Left renal cortex interstitium (tissue), 4 donors: ENCODE measurements at places on chromosomes 2 and 18. TPM values are rescaled to one million over a fixed set of nuclear protein-coding genes. Genes with fewer than 3 reads are reported as not detected.

The ANKRD36C gene
- 25.8 TPM for polyA plus RNA-seq

The LIMS4 gene
- polyA plus RNA-seq: 1.1 TPM

The GNLY gene
- polyA plus RNA-seq: 0.74 TPM

The MAP3K19 gene
- polyA plus RNA-seq: 0.37 TPM

The NOL4 gene
- 1.8 TPM for polyA plus RNA-seq

The PPP1R1C gene
- polyA plus RNA-seq: 1.3 TPM

The DUSP19 gene
- polyA plus RNA-seq: 3.9 TPM

The GALNT5 gene
- polyA plus RNA-seq: 0.43 TPM

The CNRIP1 gene
- 19.8 TPM for polyA plus RNA-seq

The PIK3C3 gene
- polyA plus RNA-seq: 63.9 TPM

The FKBP7 gene
- 47.7 TPM for polyA plus RNA-seq

The NAT8 gene
- 25.5 TPM for polyA plus RNA-seq

The SERPINB11 gene
- polyA plus RNA-seq: not detected

The SCYGR1 gene
- polyA plus RNA-seq: not detected

The PNPT1 gene
- 26.3 TPM for polyA plus RNA-seq

The HJURP gene
- polyA plus RNA-seq: 25.7 TPM

The CYP27A1 gene
- polyA plus RNA-seq: 55.4 TPM

The AFG3L2 gene
- 73.4 TPM for polyA plus RNA-seq

DNA sequence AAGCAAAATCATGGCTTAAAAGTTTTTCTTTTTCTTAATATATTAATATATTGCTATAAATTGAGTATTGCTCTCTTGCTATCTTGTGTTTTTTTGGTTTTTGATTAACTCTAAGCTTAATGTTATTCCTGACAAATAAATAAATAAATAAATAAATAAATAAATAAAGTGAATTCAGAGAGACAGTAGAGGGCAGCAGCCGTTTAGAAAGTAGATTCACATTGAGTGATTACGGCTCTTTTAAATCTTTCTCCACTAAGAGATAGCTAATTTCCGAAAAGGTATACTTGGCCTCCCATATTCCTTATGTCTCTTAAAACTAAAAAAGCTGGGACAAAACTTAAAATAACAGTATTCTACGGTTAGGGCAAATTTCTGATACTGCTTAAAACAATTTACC lies 34.3 kb downstream of the MSH2 start:
- DNase-seq: peak; percentile 17

- no peak for DNase-seq
Observed at GRCh38 chr2:133674066-133674432, 105.8 kb upstream of the NCKAP5 start.

- DNase-seq: no peak
Observed at GRCh38 chr2:28643327-28643726, 108.3 kb upstream of the PPP1CB start.

DNA sequence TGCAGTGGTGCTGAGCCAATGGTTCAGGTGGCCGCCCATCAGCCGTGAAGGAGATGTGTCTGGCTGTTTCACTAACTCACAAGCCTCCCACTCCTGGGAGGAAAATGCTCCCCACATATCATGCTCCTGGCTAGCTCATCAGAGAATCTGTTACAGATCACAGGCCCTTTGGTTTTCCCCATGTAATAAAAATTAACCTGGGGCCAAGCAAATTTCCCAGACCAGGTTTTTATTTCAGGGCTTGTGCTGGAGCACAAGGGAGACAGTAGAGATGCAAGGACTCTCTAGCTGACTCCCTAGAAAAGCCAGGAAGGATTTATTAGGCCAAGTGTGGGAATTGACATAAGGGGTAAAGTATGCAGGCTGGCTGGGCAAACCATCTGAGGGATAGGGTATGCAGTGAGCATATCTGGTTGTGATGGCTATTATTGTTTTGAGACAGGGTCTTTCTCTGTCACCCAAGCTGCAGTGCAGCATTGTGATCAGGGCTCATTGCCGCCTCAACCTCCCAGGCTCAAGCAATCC lies 40.6 kb upstream of the CCBE1 start:
- DNase-seq: no peak

- DNase-seq: no peak
Observed at GRCh38 chr2:67544286-67544685, 147.2 kb downstream of the ETAA1 start.

DNA sequence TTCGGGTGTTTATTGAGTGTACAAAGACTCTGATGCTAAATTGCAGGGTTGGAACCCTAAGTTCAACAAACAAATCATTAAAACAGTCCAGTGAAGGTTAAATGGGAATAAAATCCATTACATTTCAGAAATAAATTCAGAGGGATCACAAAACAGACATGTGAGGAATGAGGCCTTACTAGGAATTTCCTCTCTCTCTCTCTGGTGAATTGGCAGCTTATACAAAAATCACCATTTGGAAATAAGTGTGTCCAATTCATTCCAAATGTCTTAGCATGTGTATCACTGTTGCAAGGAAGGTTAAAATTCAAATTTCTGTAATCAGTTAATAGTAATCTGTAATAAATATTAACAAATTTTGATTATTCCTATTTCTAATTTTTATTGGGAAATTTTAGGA lies 228.6 kb upstream of the PXDN start:
- DNase-seq: no peak

GRCh38 chr2:159875083-159875482 lies 77.1 kb upstream of the CD302 start:
- no peak for DNase-seq

DNA sequence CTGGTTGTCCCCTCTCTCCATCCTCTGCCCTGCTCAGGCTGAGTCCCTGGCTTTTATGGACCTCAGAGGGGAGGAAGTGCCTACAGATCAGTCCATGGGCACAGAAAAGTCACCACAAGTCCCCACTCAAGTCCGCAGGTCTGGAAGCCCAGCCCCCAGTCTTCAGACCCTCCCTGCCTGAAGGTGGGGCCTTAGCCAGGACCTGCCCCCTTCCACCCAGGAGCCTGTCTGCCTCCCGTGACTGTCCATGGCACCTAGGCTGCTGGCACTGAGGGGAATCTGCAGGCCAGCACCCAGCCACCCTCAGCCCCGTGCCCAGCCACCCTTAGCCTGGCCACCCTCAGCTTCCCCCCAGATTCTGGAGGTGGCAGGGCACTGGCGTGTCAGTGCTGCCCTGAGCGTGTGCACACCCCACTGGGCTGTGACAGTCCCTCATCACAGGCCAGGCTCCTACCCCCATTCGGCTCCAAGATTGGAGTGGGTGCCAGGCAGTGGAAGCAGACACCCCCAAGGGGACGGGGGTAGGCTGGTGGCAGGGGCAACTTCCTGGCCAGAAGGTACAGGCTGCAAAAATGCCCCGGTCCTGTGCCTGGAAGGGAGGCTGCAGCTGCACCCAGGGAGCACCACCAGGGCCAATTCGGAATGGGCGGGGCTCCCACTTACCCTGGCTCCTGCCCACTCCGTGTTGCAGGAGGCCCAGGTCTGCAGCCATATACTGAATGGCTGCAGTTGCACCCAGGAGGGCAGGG lies 154.7 kb upstream of the RMP24 start:
- DNase-seq: no peak

DNA sequence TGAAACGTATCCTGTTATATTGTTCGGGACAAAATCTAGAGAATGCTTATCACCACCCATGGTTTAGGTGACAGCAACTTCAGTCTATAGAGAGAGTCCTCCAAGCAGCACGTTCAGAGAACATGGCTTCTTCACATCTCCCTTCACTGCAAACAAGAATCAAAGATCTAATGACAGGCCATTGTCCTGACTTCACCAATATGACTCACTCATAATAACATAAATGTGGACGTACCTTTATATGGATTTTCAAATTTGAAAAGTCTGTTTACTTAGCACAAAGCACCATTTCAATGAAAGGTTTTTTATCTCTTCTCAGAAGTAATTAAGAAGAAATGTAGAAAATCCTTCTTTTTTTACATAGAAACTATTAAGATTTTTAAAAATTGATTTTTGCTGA lies 46.7 kb downstream of the KLF7 start:
- DNase-seq: no peak

DNA sequence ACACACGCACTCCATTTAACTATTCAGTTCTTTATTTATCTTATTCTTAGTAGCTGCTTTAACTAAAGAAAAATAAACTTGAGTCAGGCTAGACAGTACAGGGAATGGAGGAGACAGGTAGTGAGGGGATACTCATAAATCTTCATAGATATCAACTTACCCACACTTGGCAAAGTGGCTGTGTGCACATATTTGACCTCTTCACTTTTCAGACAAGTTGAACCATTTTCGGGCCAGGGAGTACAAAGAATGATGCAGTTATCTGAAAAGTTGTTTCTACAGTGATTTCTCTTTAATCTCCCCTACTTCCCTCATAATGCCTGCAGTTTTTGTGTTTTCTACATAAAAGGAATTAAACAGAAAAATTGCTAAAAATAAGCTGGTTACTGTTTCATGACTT lies 307.5 kb downstream of the GULP1 start:
- no peak for DNase-seq

DNA sequence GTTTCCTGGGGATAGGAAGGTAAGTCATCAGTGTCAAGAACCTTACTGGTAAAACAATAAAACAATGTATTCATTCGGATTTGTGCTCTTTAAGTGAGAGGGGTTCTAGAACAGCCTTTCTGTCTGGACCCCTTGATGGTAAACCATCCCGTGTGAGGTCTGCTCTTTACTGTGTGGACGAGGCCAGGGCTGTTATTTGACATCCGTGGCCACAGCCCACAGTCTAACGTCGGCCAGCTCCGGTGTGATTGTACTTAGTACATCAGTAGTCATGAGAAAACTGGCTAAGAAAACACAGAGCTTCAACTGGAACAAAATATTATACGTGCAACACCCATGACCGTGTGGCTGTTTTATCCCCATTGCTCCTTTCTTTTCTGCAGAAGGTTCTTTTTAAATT lies 62.0 kb downstream of the SLC35F5 start:
- DNase-seq: no peak

DNA sequence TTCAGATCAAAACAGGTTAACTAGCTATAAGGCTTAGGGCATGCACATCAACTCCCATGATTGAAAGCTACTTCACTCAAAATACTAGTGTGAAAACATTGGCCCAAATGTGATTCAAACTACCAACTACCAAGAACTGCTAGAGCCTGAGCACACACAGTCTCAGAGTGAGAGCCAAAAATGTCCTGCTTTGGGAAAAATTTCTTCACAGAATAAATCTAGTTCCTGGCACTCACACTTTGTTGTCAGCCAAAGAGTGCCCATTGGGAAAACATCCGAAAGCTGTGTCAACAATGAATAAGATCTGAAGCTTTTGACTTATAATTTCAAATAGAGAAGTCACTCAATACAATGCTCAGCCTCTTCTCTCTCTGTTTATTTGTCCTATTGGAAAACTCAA lies 182.7 kb downstream of the LRATD1 start:
- DNase-seq: no peak

DNA sequence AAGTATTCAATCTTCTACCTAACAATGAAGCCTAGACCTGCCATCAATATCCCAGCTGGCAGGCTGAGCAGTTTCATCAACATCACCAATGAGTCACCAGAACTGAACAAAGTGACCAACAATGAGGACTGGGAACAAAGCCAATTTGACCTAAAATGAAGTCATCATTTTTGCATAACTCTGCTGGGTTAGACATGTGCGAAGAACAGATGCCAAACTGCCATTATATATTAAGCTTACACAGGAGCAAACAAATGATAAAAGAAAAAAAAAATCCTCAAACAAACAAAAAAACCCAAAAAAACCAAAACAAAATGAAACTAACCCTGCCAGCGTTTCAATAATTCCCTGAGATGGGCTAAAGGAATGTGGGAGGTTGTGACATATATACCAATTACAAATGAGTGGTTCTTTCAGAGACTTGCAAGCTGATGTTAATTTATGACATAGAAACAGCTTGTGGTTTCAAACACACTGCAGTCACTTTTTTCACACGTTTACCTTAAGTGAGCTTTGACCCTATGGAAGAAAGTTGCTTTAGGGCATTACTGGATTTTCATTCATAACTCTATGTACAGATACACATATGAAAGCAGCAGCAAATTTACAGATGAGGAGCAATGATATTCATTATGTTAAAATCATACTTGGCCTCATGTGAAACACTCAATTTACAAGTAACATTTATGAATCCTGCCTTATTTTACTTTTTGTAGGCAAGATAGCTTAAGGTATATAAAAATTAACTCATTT lies 56.9 kb upstream of the CCDC141 start:
- no peak for DNase-seq

DNA sequence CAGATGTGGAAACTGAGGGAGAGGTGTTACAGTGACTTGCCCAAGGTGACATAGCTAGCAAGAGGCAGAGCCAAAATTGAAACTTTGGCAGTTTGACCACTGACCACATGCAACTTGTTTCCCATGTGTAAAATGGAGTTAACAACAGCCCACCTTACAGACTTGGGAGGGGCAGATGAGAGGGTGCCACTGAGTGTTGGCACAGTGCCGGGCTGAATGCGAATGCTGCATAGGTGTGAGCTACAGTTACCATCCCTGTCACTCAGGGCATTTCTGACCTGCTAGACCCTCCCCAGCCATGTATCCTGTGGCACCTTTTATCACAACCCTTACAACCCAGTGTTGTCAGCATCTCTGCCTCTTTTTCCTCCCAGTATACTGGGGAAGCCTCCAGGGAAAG lies 10.8 kb downstream of the SMARCAL1 start:
- no peak for DNase-seq

DNA sequence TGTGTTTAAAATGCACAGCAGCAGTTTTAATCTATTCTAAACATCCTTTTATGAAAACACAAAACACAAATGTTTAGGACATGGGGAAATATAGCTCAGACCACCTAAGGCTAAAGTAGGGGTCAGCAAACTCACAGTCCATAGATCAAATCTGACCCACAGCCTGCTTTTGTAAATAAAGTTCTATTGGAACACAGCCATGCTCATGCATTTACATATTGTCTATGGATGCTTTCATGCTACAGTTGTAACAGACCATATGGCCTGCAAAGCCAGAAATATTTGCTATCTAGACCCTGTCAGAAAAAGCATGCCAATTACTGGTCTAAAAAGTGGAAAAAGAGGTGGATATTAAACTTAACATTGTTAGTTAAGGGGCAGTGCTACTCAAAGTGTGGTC lies 1105.4 kb upstream of the KLHL29 start:
- DNase-seq: no peak

DNA sequence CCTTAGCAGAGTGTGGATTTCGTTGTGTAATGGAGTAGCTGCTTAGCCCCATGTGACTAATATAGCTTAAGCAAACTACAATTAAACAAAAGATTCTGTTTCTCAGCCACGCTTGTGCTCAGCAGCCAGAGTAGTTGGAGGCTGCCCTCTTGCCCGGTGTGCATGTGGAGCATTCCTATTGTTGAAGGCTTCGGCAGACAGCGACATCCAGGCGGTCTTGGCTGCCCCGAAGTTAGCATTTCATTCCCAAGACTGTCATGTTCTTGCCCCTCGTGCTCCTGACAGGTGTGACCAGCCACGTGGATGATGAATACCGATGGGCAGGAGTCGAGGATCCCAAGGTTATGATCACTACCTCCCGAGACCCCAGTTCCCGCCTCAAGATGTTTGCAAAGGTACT lies 2.4 kb downstream of the IMP4 start:
- DNase-seq: no peak

DNA sequence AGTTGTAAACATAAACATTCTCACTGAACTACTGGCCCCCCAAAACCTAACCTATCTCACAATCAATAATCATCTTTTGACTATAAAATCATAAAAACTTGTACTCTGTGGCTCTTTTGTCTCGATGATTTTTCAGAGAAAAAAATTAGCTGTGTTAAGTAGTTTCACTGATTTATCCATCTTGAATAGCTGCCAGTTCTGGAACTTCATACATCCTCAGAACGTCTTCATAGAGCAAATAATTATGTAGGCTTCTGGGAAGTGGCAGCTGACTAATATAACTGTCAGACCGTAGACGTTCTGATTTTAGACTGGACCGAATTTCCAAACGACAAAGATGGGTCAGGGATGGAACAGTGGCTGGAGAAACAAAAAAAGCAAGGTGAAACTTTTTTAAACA lies 97.3 kb upstream of the CHAC2 start:
- peak; percentile 64 for DNase-seq
